ENCODE measurements at places on chromosomes 4 and X.

GRCh38 chr4:144591401-144591800 is 54.6 kb upstream of the HHIP start:
- no peak for DNase-seq

DNA sequence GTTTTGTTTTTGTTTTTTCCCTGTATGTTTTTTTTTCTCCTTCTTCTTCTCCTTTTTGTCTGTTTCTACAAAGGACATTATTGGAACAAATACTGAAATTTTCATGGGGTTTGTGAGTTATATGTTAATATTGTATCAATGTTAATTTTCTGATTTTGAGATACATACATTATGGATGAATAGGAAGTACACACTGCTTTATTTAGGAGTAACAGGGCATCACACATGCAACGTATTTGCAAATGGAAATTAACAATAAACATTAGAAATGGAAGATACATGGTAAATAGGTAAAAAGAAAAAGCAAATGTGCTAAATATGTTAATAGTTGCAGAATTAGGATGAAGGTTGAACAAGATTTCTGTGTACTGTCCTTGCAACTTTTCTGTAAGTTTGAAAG is 477.2 kb upstream of the INTU start:
- no peak for DNase-seq

GRCh38 chr4:6859543-6859942 is 50.1 kb upstream of the TBC1D14 start:
- DNase-seq: no peak

DNA sequence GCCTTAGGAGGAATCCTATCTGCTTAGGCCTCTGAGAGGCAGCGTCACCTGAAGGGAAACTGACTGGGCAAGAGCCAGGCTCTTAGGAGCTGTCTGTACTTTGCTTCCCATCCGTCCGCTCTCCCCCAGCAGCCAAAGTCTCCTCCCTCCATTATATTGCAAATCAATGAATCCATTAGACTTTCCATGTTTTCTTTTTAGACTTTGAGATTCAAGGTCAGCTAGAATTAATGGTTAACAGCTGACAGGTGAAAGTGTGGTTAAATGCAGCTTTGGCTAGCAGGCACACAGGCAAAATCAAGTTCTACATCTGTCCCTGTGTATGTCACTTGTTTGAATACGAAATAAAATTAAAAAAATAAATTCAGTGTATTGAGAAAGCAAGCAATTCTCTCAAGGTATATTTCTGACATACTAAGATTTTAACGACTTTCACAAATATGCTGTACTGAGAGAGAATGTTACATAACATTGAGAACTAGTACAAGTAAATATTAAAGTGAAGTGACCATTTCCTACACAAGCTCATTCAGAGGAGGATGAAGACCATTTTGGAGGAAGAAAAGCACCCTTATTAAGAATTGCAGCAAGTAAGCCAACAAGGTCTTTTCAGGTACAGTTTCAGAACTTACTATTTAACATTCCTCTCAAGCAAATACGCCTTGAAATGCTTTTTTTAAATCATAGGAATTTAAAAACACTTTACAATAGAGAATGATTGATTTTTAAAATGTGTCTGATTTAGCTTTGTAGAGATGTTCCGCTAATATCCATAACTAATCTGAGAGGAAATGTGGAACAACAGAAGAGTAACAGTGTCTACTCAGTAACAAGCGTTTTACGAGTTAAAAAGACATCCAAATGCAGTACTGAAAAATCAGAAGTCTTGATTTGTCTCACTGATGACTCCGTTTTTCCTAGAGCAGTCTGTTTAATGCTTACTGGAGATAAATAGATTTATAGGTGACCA is at the start of gene F11:
F11 (plus strand) TSS at position 507 of the 970 bp plus-strand sequence. CDS start 948 bp downstream, outside the sequence.
- no peak for DNase-seq

- DNase-seq: no peak
These were observed 371.6 kb upstream of the EMCN start for GRCh38 chr4:100889401-100889800.

GRCh38 chrX:2926664-2927275 is 2.4 kb downstream of the ARSD start:
- no peak for DNase-seq

- DNase-seq: no peak
These were observed 27.0 kb upstream of the ZNF280C start for GRCh38 chrX:130295519-130296296.

DNA sequence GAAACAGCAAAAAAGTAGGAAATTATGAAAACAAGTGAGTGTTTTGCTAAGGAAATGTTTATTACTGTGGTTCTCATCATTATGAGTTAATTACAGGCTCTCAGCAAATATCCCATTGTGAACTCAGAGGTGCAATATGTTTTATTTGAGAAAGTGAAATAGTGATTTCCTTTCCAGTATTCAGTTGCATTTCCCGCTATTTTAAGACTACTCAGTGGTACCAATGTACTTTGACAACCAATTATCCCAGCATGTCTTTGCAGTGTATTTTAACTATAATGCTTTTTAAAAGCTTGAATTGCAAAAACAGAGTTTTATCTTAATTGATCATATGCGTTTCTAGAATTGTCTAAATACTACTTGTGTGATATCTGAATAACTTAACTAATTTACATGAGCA is 383.8 kb upstream of the TENM3 start:
- no peak for DNase-seq

DNA sequence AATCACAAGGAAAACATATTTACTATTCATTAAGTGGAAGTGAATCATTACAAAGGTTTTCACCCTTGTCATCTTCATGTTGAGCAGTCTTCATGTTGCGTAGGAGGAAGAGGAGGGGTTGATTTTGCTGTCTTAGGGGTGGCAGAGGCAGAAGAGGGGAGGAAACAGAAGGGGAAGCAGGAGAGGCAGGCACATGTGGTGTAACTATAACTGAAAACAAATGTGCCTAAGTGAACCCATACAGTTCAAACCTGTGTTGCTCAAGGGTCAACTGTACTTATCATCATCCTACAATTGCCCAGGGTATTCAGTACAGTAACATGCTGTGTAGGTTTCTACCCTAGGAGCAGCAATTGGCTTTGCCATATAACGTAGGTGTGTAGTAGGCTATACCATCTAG is 47.2 kb downstream of the SYNPO2 start:
- no peak for DNase-seq

- DNase-seq: no peak
These were observed 33.0 kb downstream of the REELD1 start for GRCh38 chr4:146247356-146247755.

DNA sequence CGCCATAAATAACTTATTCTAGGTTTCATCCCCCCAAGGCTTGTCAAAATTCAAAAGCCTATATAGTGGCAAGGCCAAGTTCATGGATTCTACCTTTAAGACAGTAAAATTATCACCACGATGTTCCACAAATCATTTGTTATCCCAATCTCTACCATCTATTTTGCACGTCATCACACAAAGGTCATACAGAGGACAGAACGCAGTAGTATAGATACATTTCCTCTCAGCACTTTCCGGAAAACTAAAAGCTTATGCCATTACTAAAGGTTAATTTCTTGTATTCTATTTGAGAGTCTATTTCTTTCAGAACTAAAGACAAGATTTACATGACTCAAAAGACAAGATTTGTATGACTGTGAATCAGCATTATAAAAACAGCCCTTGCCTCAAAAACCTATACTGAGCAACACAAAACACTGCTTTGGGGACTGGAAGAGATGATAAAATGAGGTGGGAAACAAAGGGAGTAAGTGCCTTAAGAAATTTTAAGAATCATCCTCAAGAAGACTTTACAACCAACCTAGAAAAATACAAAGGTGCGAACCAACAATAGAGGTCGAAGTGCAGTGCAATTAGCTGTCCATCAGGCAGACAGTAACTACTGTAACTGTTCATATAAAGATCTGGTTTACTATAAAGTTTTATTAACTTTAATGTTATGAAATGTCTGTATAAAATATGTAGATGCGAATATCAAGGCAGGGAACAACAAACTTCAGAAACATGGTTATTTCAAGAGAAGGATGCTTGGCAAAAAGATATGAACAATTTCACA is 7.6 kb downstream of the UBE2D3 start:
- DNase-seq: no peak

- no peak for DNase-seq
These were observed 114.1 kb upstream of the KCNIP4 start for GRCh38 chr4:22062676-22063075.

DNA sequence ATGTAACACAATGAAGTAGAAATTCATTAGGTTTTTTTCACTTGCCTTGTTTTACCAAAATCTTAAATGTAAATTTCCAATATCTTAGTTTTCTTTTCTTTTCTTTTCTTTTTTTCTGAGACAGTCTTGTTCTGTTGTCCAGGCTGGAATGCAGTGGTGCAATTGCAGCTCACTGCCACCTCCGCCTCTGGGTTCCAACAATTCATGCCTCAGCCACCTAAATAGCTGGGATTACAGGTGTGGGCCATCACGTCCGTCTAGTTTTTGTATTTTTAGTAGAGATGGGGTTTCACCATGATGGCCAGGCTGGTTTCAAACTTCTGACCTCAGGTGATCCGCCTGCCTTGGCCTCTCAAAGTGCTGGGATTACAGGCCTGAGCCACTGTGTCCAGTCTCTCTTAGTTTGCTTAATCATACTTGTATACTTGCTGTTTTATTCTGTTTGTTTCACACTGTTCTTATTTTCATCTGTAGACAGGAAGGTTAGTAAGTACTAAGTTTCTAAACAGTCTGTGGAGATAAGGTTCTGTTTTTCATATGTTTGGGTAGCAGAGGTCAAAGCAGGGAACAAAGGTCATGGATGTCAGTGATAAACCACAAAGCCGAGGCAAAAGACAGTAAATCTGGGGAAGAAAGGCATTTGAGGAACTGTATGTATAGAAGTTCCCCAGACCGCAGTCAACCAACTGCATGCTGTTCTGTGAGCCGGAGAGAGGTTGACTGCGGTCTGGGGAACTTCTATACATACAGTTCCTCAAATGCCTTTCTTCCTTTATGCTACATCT is 129.1 kb downstream of the CBR4 start:
- no peak for DNase-seq

All from GM12891 (cell line).